ENCODE measurements at places on chromosomes 16 and 17.

DNA sequence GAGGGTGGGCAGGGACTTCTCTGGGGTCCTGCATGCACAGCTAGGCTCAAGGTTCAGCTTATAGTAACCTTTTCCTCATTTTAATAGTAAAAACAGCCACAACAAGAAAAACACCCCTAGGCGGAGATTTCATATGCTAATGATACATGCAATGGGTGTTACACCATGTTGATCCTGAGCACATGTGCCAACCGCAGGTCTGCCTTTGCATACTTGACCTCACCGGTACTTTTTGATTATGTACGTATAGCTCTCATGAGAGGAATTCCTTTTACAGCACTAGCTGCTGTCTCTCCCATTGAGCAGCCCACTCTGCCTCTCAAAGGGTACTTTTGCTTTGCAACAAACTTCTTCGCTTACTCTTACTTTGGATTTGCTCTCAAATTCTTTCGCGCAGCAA lies 1.9 kb downstream of the KRTAP4-8 start:
- DNase-seq, result no peak

DNA sequence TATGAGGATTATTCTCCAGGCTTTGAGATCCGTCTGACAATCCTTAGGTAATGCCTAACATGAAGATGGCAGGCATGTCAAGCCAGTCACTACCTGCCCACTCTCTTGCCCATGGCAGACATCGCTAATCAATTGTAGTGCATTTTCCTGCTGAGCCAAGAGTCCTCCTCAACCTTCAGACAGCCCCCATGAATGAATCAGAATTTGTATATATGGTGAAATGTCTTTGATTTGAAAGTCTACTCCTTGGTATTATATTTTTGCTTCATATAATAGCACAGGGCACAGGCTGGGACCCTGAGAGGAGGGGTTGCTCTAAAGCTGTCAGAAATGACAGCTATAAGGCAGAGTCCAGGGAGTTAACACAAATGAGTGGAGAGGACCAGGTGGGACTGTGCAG lies 27.0 kb upstream of the COQ7 start:
- no peak for DNase-seq

- DNase-seq, result no peak
These were observed 252.3 kb downstream of the ABCC12 start for GRCh38 chr16:47903470-47903869.

DNA sequence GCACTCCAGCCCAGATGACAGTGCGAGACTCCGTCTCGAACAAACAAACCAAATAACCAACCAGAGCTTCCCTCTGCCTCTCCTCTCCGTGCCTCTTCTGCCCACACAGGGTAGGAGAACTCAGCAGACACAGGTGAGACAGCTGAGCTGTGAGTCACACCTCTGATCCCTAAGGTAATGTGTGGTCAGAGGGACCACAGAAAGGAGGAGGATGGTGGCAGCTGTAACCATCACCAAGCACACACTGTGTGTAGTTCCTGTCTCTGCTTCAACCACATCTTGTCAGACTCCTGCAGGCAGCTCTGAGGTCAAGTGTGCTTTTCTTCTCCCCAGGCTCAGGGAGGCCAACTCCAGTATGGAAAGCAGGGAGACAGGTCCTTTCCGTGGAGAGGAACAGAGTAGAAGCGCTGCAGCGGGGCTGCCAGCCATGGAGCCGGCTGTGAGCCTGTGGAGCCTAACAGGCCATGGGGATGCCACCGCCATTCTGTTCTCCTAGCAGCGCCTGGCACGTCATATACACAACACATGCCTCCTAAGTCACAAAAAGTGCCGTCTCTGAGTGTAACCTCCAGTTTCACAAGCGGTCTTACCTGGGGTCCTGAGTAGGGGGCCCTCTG lies 7.1 kb downstream of the NUDT16L1 start:
- DNase-seq, result no peak

GRCh38 chr17:14746822-14747602 lies 446.1 kb downstream of the HS3ST3B1 start:
- DNase-seq, result no peak

DNA sequence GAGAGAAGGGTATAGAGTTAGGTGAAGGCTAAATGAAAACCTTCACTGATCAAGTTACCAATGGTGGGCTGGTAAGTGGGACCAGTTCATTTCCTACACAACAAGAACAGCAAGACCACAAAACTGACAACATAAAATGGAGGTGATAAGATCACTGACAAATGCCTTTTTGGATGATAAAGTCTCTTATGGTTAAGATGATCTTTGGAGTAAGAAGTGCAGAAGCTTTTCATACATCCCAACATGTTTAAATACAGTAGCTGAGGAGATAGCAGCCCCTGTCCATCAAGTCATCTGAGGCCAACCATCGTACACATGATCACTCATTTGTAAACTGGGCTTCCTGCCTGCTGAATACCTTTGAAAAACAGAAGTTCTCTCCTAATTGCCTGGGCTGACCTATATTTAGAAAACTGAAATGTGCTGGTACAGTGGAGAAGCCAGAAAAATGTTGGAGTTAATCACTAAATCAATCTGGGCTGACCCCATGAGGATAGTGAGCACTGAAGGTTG lies 259.0 kb upstream of the ZFHX3 start:
- no peak for DNase-seq

DNA sequence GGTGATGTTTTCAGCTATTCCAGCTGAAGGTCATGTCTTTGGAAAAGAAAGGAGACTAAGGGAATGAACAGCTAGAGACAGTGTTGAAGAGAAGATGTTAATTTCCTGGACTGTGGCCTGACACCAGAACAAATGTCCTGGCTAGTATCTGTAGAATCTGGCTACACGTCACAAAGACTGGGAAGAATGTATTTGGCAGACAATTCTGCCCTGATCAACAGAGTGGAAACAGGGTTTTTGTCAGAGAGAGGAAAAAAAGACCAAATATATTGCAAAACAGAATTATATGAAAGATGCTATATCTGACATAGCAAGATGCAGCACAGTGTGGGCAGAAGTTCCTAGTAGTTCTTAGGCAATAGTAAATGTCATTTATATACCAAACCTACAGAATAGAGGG lies 17.0 kb upstream of the ANKFN1 start:
- no peak for DNase-seq

GRCh38 chr17:40922239-40922638 lies 15.2 kb downstream of the KRT23 start:
- DNase-seq, result no peak

- no peak for DNase-seq
These were observed 29.1 kb downstream of the TMEM100 start for GRCh38 chr17:55693254-55694216.

- DNase-seq, result no peak
These were observed 1389.6 kb downstream of the CDH8 start for GRCh38 chr16:60646631-60647030.

- no peak for DNase-seq
These were observed 20.8 kb downstream of the CRYM start for GRCh38 chr16:21257284-21257683.

GRCh38 chr17:75501378-75502071 lies 13.8 kb downstream of the CASKIN2 start:
- DNase-seq, result no peak

DNA sequence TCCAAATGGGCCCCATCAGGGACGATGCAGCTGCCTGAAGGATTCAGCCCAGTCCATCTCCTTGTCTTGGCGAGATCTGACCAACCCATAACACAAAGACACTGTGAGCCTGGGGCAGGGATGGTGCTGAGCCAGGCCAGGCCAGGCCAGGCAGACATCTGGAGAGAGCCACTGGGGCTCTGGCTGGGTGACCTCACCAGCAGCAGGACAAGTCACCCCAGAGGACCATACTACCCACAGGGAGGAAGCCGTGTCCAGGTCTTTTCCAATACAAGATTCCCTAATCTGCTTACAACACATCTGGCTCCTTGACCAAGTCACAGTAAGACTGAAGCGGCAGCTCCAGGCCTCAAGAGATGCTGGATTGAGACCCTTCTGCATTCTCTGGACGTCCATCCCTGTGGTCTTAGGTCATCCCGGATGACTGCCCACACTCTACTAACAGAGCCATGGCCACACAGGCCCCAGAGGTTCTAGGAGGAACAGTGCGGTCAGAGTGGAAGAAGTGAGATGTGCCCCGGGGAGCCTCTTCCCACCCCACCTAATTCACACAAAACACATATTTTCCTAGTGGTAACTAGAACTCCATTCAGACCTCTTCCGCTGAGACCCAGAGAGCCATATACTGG lies 81.8 kb upstream of the RCVRN start:
- no peak for DNase-seq

- DNase-seq, result no peak
These were observed 19.6 kb upstream of the LRRC75A start for GRCh38 chr17:16511593-16511992.

GRCh38 chr17:51289696-51290111 lies 29.4 kb downstream of the UTP18 start:
- DNase-seq, result no peak

- DNase-seq, result no peak
These were observed 36.8 kb upstream of the CBFA2T3 start for GRCh38 chr16:89013692-89014402.

- no peak for DNase-seq
These were observed 155.6 kb upstream of the PLCG2 start for GRCh38 chr16:81623365-81624102.

DNA sequence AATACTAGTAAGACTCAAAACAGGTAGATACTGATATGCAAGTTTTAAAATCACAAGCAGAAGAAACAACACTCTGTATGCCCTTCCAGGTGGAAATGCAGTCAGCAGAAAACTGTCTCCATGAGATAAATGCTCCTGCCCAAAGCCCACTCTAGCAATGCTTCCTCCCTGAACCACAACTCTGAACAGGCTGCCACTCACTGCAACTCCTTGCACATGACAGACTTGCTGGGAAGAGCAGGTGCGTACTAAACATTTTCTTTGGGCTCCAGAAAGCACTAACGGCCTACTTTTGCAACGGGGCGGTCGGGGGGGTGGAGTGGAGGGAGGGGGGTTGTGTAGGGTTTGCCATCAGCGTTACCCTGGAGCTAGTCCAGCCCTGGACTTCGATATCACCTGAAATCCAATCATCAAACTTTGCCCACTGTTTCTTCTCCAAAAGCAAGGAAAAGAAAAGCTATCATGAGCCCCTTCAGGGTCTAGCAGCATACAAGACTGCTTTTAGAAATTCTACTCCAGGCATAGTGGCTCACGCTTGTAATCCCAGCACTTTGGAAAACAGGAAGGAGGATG lies 46.1 kb downstream of the ANKRD11 start:
- DNase-seq, result no peak

- no peak for DNase-seq
These were observed 4.7 kb downstream of the IL17C start for GRCh38 chr16:88642881-88643643.

- no peak for DNase-seq
These were observed 222.2 kb upstream of the EEF2KMT start for GRCh38 chr16:5319799-5320198.

- peak; percentile 82 for DNase-seq
These were observed 22.2 kb downstream of the SOCS1 start for GRCh38 chr16:11233727-11234376.

- no peak for DNase-seq
These were observed 5.2 kb upstream of the LIG3 start for GRCh38 chr17:34974794-34975785.

DNA sequence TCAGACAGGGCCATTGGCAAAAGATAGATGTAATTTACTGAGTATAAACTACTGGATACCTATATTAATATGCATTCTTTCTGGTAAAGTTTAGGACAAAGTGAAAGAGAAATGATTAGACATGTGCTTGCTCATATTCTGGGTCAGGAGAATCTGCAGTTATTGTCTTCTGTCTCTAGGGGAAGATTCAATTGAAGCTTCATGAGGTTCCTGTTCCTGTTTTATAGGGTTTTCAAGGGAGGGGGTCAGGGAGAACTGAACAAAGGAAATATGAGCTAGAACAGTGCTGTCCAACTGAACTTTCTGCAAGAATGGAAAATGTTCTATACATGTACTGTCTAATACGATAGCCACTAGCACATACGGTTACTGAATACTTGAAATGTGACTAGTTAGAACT lies 59.3 kb upstream of the CORO6 start:
- DNase-seq, result no peak

- no peak for DNase-seq
These were observed 221.5 kb downstream of the IRF8 start for GRCh38 chr16:86120201-86121192.

DNA sequence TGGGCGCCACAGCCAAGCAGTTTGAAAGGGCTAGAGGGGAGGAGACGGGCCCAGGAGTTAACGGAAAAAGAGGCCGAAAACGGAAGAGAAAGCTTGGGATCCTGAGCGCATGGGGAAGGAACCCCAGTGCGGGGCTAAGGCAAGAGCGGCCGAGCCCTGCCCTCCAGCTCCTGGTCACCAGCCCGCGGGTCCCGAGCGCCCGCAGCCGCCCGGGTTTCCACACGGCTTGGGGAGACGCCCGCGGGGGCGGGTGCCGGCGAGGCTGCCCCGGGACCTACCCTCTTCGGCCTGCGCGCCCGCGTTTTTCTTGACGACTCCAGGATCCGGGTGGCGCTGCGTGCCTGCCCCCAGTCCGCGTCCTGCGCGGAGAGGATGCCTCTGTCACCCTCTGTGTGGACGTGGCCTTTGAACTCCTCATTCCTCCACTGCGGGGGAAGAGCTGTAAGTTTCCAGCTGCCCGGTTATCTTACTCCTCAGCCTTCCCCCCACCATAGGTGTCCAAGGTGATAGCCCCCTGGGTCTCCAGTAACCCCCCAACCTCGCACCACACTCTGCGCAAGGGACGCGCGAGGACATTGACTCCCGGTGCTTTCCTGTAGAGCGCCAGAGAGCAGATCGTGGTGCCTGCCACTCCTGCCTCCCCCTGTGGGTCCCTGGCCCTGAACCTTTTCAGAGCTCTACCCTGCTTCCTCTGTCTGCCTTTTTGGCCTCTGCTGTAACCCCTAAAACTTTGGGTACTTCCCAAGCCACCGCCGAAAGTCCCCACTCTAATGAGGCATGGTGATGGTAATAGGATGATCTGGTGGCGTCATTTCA lies 1.7 kb upstream of the CDH11 start:
- DNase-seq, result no peak
